ENCODE measurements at places on chromosomes 12 and 14.
A peak's percentile ranks its signal among the peaks of the same experiment; 100 is the strongest.

- no peak for DNase-seq
Observed at GRCh38 chr12:71981149-71981548, 42.5 kb downstream of the TPH2 start.

- peak; percentile 84 for DNase-seq
Observed at GRCh38 chr14:49879646-49880204, 13.2 kb upstream of the ARF6 start.

DNA sequence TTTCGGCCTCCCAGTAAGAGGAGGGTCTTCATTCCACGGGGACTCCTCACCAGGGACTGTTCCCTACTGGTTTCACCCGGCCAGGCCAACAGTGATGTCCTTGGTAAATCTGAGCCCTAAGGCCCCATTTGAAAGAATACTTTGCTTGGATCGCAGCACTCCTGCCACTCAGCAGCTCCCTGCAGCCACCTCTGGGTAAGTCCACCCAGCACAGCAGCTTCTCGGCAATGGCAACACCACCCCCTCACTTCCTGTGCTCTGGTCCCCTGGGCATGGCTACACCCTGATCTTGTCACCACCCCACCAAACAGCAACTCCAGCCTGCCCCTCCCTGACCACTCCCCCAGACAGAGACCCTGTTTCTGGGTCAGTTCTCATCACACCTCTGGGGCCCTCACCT, 100.3 kb downstream of the SETD3 start:
- no peak for DNase-seq

DNA sequence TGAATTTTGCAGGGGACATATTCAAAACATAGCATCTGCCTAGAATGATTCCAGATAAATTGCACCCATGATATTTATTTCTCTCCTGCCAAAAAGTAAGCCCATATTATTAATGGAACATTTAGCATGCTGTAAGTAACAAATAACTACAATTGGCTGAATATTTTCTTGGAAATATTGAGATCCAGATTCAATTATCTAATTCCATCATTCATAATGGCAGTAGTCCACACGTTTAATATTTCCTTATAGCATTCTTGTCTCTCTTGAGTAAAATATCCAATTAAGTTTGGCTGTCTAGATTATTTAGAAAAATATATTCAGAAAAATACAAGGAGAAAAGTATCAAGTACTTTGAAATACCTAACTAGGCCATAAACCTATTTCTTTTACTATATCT, 157.5 kb downstream of the FLRT2 start:
- DNase-seq: no peak

GRCh38 chr12:23446746-23447145, 502.7 kb downstream of the SOX5 start:
- no peak for DNase-seq

DNA sequence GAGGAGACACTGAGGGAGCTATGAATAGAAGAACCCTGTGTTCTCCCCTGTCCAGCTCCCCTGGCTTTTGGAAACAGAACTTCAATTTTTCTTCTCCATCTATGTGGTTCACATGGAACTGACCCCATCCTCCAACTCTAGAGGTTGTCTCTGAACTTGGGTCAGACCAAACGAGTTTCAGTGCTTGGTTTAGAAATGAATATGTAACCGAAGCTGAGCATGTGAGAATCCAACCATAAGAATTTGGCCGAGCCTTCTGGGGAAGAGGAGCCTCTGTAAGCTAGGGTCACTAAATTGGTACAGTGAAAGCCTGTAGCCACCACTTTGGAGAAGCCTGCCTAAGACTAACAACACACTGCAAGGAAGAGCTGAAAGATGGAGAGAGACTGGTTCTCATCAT, 464.4 kb downstream of the ZFP36L1 start:
- DNase-seq: no peak

- no peak for DNase-seq
Observed at GRCh38 chr12:108807996-108808769, 49.2 kb downstream of the SSH1 start.

GRCh38 chr12:57724003-57724935, 14.3 kb downstream of the AGAP2 start:
- no peak for DNase-seq

GRCh38 chr14:103110681-103111231, 12.5 kb upstream of the TNFAIP2 start:
- DNase-seq: no peak

- peak; percentile 78 for DNase-seq
Observed at GRCh38 chr14:91339671-91340369, 77.8 kb downstream of the CCDC88C start.

GRCh38 chr14:57345106-57345505, 45.3 kb upstream of the NAA30 start:
- no peak for DNase-seq

DNA sequence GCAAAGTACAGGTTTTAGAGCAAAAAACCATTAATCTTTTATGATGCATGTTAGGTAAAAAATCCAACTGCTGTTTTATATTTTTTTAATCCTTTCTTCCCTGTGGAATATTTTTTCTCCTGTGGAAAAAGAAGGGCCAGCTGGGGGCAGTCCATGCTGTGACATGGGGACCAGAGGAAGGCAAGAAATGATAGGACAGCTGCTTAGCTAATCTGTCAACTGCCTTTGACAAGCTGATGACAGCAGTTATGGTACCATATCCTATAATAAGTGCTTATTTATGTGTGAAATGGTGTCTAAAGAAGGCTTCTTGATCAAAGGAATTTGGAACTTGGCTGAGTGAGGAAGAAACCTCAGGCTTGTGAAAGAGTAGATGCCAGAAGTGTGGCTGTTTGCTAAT, 452.4 kb upstream of the NOVA1 start:
- DNase-seq: no peak

DNA sequence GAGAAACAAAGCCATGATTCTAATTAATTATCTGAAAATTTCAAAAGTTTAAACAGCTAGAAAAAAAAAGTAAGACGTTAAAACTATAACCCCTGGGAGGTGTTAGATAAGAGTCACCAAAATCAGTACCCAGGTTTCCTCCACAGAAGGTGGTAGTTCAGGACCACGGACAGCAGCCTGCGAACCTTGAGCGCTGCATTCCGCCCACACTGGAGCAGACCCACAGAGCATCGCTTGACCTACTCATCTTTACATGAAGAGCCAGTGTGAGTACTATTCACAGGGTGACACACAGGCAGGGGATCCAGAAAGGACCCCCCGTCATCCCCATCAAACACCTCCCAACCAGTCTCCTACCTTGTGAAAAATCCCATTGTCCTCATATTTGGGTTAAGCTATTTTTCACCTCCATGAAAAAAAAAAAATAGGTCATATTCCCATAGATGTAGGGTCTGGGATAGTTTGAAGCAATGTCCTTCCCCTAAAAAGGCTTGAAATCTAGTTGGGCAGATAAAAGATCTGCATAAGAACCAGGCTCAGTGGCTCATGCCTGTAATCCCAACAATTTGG, 8.8 kb upstream of the CHGA start:
- peak; percentile 67 for DNase-seq

DNA sequence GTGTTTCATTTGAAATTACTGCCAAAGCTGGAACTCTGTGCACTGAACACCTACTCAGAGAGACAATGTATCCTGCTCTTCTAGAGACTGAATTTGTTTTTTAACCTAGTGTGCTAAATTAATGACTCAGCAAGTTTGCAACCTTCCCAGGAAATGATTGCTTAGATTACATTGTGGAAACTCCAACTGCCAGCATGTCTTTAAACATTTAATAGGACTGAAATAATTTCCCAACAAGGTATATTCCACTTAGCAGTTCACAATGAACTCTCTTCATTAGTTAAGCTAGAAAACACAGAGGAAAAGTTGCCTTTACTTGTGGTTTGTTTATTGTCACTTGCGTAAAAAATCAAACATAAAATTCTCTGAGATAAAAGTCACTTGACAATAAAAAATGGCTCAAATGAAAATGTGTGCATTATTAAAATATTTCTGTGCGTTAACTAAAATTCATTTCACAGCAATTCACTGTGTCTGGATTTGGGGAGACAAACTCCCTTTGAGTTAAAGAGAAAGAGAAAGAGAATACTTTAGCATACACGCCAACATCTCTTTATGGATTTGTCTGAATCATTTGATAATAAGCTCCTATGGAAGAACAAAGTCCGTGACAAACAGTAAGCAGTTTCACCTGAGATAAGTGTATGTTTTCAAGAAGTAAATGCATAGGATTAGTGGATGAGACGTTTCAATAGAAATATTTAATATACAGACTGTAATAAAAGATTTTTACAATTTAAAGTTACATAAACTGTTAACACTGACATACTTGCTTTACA, 284.0 kb downstream of the PRKD1 start:
- no peak for DNase-seq

GRCh38 chr12:68189821-68190242, 30.3 kb upstream of the IFNG start:
- DNase-seq: no peak

GRCh38 chr14:63562405-63562804, 19.2 kb upstream of the PPP2R5E start:
- no peak for DNase-seq

- no peak for DNase-seq
Observed at GRCh38 chr14:20614038-20614840, 23.1 kb upstream of the RNASE12 start.

DNA sequence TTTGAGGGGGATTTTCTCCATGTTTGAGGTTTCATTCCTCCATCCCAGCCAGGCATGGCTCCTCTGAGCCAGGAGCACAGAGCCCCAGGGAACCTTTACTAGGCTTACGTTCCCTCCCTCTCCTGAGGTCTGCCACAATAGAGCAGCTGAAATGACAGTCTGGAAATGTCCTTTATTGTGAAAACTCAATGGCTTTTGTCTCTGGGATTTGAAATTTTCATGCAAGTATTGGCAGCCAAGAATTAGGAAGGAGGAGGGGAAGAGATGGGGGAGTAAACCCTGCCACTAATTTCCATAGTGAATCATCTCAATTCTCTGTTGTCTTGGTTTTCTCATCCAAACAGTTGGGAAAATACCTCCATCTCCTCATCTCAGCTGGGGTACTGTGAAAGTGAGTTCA, 2.6 kb upstream of the PLEKHG3 start:
- no peak for DNase-seq

- peak; percentile 81 for DNase-seq
Observed at GRCh38 chr14:60734465-60735242, at the start of gene MNAT1. MNAT1 (plus strand) TSS chr14:60734761; CDS start chr14:60734863, 102 bp downstream.

DNA sequence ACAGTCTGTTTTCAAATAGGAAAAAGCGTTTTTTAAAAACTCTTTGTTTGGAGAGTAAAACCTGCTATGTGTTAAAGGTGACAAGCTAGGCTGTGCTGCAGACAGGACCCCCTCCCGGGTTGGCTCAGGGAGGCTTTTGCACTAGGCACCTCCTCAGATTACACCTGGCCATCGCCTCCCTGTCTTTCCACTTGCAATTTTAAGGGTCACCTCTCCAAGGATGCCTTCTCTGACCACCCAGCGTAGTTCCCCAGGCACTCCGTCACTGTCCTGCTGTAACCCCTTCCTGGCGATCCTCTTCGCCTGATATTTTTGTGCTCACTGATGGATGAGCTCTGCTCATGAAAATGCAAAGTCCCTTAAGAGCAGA, 80.7 kb downstream of the NTF3 start:
- DNase-seq: no peak

- no peak for DNase-seq
Observed at GRCh38 chr12:62802984-62803383, 132.0 kb downstream of the PPM1H start.

GRCh38 chr12:86597431-86597830, 341.2 kb upstream of the MGAT4C start:
- no peak for DNase-seq

GRCh38 chr12:79302162-79302814, 388.5 kb downstream of the PAWR start:
- DNase-seq: no peak

GRCh38 chr14:41144370-41144769, 462.3 kb upstream of the LRFN5 start:
- DNase-seq: no peak

DNA sequence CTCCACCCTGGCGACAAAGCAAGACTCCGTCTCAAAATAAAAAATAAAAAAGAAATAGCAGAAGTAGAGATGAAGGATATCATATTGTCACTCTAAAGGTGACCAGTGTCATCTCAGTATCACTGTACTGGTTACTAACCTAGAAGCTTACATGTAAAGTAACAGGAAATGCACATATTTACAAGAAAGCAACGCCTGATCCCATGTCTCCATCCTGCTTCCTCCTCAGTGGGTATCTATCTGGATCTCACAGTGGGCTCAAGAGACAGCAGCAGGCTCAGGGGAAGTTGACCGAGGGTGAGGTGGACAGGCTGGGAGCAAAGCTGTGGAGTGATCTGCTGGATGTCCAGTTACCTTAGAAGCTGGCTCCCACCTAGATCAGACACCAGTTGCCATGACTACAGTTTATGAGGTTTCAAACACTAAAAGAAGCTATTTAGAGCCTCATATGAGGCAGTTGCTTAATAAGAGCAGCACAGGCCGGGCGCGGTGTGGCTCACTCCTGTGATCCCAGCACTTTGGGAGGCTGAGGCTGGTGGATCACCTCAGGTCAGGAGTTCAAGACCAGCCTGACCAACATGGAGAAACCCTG, 10.5 kb downstream of the MTRFR start:
- DNase-seq: no peak

- no peak for DNase-seq
Observed at GRCh38 chr12:26700430-26700829, 132.6 kb downstream of the ITPR2 start.

GRCh38 chr12:100656141-100656540, 82.7 kb downstream of the GAS2L3 start:
- no peak for DNase-seq

DNA sequence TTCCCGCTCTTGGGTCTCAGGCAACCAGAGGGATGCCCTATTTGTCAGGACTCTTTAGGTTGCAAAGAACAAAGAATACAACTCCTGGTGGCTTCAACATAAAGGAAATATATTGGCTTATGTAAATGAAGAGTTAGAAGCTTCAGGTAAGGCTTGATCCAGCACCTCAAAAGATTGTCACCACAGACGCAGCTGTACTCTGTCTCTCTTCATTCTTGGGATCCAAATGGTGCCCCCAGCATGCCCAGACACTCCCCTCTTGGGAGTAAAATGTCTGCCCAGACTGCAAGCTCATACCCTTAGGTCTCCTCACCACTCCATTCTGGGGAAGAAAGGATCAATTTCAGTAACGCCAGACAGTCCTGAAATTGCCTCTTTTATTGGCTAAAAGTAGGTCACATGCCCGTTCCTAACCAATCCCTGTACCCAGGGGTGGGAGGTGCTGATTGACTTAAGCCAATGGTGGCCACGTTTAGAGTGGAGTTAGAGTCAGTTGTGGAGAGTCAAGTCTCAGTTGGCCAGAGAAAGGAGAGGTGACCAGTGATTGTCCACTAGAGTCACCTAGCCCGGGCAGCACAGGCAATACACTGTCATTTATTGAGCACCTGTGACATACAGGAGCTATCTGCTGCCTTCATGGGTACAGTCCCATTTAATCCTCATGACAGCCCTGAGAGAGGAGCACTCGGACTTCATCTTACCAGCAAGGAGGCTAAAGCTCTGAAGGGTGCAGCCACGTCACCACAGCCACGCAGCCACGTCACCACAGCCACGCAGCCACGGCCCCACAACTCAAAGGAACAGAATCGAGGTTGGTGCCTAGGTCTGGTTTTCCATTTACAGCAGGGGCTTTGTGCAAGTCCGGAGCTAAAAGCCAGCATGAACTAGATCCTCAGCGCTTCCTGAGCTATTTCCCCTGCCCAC, 19.7 kb upstream of the BEGAIN start:
- no peak for DNase-seq

- DNase-seq: no peak
Observed at GRCh38 chr14:55127460-55127951, 1.5 kb upstream of the LGALS3 start.

GRCh38 chr12:78562368-78563205, 302.0 kb upstream of the SYT1 start:
- no peak for DNase-seq

Measured in suppressor macrophage (primary cell).